NCI-H510A (cell line): ENCODE measurements at places on chromosomes 12 and 14.

DNA sequence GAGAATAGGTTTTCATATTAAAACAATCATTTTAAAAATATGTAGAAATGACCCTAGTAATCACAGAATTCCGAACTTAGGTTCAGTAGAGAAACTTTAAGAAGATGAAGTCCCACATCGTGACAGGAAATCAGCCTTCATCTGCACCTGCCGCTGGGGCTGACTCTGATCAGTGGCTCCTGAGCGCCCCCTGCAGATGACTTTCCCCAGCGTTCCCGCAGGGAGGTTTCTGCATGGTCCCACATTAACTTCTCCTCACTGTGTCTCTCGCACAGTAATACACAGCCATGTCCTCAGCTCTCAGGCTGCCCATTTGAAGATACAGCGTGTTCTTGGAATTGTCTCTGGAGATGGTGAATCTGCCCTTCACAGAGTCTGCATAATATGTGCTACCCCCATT lies 1131.1 kb downstream of the TMEM121 start:
- no peak for DNase-seq

GRCh38 chr12:131066207-131066885 lies 112.6 kb downstream of the ADGRD1 start:
- DNase-seq: no peak

DNA sequence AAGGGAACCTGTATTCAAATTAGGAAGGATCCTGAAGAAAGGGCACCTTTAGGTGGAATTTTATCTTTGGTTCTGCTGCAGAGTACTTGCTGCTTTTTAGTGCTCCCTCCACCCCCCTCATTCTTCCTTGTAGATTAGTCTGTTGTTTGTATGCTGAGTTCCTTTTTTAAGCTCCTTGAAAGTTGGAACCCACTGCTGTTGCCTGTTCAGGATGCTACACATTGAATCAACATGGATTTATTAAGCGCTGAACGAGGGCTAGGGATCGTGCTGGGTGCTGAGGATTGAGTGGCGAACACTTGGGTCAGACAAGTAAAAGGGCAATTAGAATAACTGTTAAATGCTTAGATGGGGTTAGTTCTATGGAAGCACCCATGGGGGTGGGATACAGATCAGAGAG lies 884 bp upstream of the AMN1 start:
- no peak for DNase-seq

DNA sequence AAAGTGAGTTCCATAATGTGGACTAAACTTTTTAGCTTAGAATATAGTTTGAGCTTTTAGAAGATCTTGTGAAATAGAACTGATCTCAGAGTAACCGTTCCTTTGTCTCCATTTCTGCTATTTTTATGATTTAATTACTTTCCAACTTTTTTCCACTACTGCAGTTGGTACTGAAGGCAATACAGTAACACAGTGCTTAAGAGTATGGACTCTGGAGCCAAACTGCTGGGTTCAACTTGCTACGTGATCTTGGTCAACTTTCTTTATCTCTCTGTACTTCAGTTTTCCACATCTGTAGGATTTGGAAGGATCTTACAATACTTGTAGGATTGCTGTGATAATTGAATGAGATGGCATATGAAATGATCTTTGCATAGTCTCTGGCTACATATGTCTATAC lies 40.9 kb downstream of the ATXN7L3B start:
- DNase-seq: no peak
